ENCODE measurements at places on chromosomes 2 and 18. TPM values are rescaled to one million over a fixed set of nuclear protein-coding genes. Genes with fewer than 3 reads are reported as not detected.
A peak's percentile ranks its signal among the peaks of the same experiment; 100 is the strongest.

- no peak for DNase-seq
Observed at GRCh38 chr18:32238635-32239268, 48.9 kb downstream of the MEP1B start.

The GPBAR1 gene
- total RNA-seq = 8.1 TPM

DNA sequence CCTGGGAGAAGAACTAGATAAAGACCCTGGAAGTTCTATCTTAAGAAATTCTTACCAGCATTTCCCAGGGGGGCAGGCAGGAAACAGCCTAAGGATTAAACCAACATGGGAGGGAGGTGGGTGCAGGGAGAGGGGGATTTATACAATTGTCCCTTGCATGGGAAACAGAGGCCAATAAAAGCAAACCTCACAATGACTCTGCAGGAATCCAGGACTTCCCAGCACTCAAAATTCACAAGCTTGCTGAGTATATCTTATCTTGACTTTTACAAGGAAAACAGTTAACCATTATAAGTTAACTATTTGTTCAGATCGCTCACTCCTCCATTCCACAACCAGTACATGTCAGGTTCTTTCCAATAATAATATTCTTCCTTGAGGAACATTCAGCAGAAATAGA lies 241.3 kb downstream of the MREG start:
- DNase-seq = no peak

The DSG1 gene
- total RNA-seq = 122 TPM

DNA sequence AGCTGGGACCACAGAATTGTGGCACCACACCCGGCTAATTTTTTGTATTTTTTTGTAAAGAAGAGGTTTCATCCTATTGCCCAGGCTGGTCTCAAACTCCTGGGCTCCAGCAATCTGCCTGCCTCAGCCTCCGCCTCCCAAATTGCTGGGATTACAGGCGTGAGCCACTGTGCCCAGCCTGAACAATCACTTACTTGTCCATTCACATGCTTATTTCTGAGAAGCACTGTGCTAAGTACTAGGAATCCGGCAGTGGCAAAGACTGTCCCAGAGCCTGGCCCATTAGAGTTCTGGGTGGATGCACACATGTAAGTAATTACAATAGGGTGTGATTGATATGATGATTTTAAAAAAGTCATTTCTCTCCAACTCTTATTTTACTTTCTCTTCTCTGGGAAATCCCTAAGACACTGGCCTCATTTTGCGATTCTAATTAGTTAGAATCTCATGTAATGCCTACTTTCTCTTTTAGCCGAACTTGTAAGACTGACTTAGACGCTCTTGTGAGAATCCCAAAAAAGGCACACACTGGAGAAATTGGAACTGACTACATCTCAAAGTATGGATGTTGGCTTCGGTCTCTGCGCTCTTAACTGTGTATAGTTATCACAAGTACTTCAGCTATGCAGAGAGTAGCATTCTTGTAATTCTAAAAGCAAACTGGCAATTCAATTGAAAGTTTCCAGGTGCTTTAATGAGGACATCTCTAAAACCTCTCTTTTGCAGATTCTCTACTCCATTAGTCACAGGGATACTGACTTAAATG lies 567.7 kb downstream of the DCC start:
- no peak for DNase-seq

The CDH19 gene
- 18.2 TPM for total RNA-seq

GRCh38 chr2:85750587-85751575 lies 2.9 kb upstream of the ATOH8 start:
- DNase-seq = no peak

- no peak for DNase-seq
Observed at GRCh38 chr18:70288171-70288850, 534 bp upstream of the SOCS6 start.

DNA sequence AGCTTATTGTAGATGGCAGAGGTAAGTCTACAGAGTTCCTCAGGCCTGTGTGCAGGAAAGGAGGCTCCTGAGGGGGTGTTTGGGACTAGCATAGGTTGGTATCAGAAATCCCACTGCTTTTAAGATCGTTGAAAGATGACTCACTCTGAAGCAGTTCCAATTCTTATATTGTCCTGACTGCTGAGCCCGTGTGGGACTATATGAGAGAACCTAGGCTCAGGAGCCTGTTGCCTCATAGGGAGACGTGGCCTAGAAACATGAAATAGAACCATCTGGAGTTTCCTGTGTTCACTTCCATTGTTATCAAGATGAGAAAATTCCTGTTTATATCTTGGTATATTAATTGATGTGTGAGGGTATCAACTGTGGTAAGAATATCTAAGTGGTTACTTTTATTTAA lies 5.7 kb downstream of the CCT7 start:
- DNase-seq = no peak

GRCh38 chr2:41836948-41837347 lies 210.9 kb upstream of the PKDCC start:
- no peak for DNase-seq

The MYO1B gene
- 43.7 TPM for total RNA-seq

DNA sequence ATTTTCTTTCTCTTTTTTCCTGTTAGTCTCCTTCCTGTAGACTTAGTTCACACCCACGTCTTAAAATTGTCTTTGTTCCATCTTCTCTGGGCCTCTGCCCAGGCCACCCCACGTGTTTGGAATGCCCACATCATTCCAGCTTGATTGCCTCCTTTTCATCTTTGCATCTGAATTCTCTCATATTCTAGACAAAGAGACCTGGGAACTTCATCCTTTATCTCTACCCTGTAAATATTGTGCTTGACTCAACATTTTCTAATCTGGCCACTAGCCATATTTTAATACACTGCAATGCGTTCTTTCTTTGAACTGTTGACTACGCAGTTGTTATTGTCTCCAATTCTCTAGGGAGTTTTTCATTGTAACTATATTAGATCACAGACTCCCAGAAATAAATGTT lies 187.5 kb upstream of the NRXN1 start:
- DNase-seq = no peak

DNA sequence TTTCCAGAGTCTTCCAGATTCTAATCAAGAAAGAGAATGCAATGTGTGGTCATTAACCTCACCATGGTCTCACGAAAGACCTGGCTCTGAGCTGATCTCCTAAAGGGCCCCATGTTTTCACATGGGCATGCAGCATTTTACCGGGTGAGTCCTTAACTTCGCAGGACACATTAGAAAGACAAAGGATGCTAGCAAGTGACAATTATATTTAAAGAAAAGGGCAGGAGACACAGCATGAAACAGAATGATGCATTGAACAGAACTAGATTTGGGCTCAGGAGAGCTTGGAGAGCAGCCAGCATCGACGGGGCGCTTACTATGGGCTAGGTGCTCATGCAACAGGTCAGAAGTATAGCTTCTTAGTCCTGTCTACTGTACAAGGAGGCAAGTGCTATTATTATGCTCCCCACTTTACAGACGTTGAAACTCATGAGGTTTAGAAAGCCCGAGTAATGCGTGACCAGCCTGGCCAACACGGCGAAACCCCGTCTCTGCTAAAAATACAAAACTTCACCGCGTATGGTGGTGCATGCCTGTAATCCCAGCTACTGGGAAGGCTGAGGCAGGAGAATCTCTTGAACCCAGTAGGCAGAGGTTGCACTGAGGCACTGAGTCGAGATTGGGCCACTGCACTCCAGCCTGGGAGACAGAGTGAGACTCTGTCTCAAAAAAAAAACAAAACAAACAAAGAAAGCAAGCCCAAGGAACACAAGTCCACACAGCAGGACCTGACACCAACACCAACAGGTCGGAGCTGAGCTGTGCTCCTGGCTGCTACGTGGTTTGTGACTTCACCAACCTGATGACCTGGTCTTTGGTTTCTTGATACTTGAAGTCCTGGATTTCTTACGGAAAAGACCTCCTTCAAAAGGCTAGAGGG lies 16.1 kb downstream of the MBP start:
- peak; percentile 72 for DNase-seq

DNA sequence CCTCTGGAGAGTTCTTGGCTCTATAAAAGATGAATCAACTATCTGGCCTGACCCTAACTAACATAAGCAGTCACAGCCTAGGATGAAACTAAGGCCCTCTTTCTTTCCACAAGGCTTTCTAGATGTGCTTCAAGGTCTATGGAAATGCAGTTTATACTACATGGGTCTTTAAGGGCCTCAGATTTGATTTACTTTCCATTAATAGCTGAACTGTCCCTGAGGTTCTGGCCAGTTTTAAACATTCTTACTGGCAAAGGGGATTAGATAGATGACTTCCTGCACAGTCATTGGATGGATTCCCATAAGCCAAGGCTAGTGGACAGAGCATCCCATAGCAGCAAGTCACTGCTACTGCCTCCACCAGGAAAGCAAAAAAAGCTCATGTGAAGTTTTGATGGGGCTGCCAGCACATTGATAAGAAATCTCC lies 38.1 kb upstream of the LCLAT1 start:
- no peak for DNase-seq

DNA sequence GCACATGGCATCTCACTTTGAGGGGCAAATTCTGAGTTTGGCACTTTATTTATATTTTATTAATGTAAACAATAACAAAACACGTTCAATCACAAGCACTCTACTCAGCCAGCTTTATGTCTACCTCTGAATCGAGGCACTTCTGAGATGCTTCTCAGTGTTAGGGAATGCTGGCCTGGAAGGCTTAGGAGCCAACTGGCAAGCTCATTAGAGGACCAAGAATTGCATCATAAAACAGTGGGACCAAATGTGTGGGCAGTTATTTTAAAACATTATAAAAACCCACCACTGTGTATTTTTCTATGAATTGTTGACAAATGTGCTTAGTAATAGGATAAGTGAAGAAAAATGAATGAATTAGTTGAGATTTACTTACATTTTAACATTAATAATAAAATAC lies 46.8 kb upstream of the SMIM21 start:
- no peak for DNase-seq

DNA sequence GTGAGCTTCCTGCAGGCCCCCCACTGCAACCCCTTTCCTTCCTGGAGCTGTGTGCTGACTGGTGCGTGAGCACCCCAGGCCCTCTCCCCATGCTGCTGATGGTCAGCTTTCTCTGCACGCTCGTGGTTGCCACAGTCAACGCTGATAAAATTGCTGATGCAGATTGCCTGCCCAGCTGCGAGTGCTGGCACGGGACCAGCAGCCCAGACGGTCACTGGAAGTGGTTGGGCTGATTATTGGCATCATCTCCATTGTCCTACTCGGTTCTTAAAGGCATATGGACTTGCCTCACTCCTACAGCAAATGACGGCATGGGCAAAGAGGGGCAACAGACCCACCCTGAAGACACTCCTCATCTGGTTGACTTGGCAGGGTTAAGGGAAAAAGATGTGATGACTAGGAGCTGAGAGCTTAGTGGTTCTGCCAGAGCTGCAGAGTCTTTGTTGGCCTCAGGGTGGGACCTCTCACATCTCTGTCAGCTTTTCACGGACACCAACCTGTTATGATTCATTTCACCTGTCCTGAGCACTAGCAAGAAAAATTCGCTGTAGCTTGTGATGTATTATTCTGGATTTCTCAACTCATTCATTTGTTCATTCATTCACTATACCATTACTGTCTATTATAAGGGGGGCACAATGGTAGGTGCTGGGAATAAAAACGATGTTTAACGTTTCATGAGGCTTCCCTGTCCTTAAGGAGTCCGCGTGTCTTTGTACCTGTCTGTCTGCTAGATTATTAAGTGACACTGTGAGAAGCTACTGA lies 38.4 kb downstream of the PAX8 start:
- DNase-seq = no peak

The TANC1 gene
- 61.9 TPM for total RNA-seq

The FLACC1 gene
- total RNA-seq = 0.74 TPM

- DNase-seq = no peak
Observed at GRCh38 chr2:59851836-59852475, 701.5 kb downstream of the BCL11A start.

DNA sequence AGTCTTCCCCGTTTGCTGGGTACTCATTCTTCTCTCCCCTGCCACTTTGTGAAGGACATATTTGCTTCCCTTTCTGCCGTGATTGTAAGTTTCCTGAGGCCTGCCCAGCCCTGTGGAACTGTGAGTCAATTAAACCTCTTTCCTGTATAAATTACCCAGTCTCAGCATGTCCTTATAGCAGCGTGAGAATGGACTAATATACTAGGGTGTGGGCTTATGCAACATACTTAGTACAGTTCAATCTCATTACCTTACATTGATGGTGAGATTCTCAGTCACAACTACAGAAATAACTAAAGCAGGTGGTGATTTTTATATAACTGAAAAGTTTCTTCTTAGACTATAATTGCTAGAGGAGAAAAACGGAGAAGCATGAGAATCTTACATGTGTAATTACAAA lies 237.9 kb upstream of the MMADHC start:
- no peak for DNase-seq

The RGPD4 gene
- not detected for total RNA-seq

DNA sequence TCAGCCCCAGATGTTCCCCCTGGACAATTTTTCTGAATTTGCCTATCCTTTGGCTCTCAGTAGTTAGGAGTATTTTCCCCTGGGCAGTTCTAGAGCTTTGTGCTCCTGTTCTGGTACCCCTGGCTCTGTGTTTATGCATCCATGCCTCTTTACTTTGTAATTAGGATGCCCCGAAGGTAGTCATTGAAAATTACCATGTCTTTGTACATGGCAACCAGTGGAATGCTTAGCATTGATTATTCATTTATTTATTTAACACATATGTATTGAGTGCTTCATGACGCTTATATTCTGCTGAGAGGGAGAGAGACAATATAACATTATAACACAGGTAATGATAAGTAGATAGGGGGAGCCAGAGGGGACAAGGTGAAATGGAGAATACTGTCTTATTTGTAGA lies 346.5 kb downstream of the PARD3B start:
- DNase-seq = no peak

- no peak for DNase-seq
Observed at GRCh38 chr2:145905371-145905770, 1385.5 kb upstream of the ZEB2 start.

The PHLPP1 gene
- 20.6 TPM for total RNA-seq

The CD207 gene
- total RNA-seq = 2.5 TPM

DNA sequence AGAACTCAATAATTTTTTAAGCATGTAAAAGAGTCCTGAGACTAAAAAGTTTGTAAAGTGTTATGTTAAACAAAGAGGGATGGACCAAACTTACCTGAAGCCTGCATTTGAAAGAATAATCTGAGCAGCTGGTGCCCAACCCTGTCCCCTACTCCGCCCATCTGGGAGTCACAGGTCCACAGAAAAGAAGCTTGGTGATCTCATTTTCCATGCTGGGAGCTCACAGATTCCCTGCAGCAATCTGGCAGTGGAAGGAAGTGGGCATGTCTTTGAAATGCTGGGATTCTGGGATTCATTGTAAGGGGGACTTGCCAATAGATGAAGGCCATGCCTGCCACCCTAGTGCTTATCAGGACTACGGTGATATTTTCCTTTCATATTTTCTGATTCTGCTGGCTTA lies 17.9 kb downstream of the CDH2 start:
- no peak for DNase-seq

GRCh38 chr2:123928358-123928757 lies 96.7 kb upstream of the CNTNAP5 start:
- DNase-seq = no peak

The SCYGR4 gene
- not detected for total RNA-seq

DNA sequence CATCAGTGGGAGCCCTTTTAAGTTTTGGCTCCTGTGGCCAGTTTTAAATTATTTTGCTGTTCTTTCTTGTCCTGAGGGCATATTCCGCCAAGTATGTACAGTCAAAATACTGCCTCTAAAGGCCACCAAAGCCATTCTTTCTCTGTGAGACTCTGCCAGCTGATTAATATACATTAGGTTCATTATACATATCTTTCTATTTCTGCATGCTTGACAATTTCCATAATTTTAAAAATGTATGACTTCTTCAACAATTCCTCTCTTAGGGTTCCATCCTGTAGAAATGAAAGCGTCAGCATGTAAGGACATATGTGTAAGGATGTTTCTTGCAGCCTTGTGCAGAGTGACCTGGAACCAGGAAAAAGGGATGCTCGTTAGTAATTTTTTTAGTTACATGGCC lies 291.9 kb downstream of the PHLPP1 start:
- no peak for DNase-seq

The CROCC2 gene
- total RNA-seq = 0.49 TPM

The UNC80 gene
- 0.25 TPM for total RNA-seq
